ENCODE measurements at places on chromosomes 12 and 14.

DNA sequence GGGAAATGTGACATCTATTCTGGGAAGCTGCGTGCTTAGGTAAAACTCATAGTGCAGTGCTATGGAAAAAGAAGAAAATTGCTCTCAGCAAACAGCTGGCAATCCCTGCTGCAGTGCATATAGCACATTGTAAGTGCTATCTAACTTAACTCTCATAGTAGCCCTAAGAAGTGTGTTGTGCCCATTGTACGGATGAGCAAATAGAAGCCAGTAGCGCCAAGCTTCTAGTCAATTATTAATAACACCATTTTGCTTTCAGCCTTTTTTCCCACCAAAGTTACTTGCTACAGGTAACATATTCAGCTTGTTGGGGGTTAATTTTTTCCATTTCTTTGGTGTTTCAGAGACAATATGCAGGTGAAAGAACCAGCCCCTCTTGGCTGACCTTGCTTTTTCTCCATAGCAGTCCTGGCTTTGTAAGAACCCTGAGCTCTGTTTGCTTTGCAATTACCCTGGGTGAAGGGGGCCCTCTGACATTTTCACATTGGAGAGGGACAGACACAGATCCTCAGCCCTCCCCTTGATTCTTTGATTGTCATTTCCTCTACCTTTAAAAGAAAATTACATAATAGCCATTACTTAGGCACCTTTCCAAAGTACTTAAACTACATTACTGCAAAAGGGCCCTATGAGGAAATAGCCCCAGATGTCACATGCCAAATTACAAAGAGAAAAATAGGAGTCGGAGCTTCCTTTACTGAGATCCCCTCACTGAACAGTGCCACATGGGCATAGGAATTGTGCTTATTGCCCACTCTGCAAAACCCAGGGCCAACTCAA lies 576.2 kb upstream of the TBX3 start:
- DNase-seq, result no peak

DNA sequence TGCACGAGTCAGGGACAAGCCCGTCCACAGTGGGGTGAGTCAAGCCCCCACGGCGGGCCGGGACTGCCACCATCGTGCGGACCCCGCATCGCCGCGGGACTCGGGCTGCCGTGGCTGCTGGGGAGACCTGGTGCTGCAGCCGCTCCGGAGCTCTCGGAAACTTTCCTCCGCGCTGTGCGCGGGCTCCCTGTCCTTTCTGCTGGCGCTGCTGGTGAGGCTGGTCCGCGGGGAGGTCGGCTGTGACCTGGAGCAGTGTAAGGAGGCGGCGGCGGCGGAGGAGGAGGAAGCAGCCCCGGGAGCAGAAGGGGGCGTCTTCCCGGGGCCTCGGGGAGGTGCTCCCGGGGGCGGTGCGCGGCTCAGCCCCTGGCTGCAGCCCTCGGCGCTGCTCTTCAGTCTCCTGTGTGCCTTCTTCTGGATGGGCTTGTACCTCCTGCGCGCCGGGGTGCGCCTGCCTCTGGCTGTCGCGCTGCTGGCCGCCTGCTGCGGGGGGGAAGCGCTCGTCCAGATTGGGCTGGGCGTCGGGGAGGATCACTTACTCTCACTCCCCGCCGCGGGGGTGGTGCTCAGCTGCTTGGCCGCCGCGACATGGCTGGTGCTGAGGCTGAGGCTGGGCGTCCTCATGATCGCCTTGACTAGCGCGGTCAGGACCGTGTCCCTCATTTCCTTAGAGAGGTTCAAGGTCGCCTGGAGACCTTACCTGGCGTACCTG lies 1.1 kb downstream of the PDE3A start:
- peak; percentile 88 for DNase-seq

- no peak for DNase-seq
Measured at GRCh38 chr14:67853715-67854114, 34.1 kb downstream of the RAD51B start.

GRCh38 chr14:58740379-58740935 lies 102.7 kb downstream of the DACT1 start:
- peak; percentile 68 for DNase-seq

GRCh38 chr12:40031965-40032364 lies 73.9 kb downstream of the SLC2A13 start:
- DNase-seq, result no peak

GRCh38 chr12:114684870-114685273 lies 897 bp upstream of the TBX3 start:
- no peak for DNase-seq

DNA sequence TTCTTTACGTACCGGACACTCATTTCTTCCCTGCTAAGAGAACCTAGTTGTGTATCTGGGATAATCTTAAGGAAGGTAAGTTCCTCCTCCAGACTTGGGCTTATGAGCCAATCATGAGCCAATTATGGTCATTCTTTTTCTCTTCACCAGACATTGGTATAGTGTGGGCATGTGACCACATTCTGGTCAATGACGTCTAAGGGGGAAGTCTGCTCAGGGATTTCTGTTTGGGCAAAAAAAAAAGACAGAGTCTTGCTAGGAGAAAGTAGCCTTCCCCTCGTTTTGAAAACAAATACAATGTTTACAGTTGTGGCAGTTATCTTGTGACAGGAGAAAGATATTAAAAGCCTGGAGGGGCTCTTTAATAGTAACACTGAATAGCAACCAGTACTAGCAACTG lies 20.1 kb upstream of the PLXNC1 start:
- DNase-seq, result no peak

- no peak for DNase-seq
Measured at GRCh38 chr14:86310611-86311010, 780.7 kb downstream of the FLRT2 start.

DNA sequence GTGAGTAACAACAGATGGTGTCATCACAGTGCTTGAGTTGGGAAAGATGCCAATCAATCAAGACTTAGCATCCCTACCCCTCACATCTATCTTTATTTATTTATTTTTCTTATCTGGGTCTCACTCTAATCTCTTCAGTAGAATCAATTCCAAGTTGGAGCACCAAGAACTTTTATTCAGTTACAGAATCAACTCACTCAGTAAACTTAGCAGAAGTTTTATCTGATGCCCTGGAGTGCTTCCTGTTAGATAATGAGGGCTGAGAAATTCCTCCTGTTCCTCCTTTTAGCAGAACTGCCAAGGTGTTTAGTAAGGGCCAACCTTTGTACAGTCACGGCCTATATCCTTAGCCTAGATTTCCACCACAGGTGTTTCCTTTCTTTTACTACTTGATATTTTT lies 11.3 kb upstream of the SLC5A8 start:
- DNase-seq, result no peak

GRCh38 chr12:131867471-131867870 lies 27.0 kb upstream of the ULK1 start:
- no peak for DNase-seq

DNA sequence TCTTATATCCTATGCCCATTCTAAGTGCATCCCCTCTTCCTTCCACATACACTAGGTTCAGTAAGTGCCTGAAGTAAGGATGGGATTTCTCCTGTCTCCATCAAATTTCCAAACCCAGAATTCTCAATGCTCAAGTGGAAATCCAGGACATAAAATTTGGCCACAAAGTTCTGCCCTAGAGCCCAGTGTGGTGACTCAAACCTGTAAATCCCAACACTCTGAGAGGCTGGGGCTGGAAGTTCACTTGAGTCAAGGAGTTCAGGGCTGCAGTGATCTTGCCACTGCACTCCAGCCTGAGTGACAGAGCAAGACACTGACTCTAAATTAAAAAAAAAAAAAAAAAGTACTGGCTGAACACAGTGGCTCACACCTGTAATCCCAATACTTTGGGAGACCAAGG lies 4.5 kb upstream of the ARF3 start:
- DNase-seq, result no peak

DNA sequence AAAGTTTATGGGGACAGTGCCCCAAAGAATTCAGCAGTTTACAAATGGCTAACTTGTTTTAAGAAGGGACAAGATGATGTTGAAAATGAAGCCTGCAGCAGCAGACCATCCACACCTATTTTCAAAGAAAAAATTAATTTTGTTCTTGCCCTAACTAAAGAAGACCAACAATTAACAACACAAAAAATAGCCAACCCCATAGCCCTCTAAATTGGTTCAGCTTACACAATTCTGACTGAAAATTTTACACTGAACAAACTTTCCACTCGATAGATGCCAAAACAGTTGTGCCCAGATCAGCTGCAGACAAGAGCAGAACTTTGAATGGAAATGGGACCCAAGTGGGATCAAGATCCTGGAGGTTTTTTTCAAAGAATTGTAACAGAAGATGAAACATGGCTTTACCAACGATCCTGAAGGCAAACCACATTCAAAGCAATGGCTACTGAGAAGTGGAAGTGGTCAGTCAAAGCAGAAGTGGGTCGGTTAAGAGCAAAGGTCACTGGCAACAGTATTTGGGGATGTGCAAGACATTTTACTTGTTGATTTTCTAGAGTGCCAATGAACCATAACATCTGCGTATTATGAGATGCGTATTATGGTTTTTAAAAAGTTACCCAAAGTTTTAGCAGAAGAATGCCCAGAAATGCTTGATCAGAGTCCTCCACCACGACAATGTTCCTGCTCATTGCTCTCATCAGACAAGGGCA lies 30.0 kb downstream of the SLC39A9 start:
- DNase-seq, result no peak

GRCh38 chr14:68527329-68527851 lies 265.5 kb downstream of the ZFP36L1 start:
- no peak for DNase-seq

DNA sequence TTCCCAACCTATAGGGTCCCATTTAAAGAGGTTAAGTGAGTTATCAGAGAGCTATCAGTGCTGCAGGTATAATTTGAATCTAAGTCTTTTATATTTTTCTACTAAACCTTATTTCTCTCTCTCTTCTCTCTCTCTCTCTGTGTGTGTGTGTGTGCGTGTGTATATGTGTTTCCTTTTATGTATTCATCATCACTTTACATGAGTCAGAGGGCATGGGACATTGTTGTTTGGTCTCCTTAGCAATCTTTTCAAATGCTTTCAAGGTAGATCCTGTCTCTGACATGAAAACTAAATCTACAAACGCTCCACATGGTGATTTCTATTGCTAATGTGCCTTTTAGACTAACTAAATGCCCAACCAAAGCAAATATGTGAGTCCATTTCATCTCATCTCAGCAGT lies 459.7 kb downstream of the BTG1 start:
- no peak for DNase-seq

GRCh38 chr12:100020370-100020769 lies 35.6 kb upstream of the ANKS1B start:
- DNase-seq, result no peak

GRCh38 chr12:3559601-3560294 lies 68.7 kb downstream of the PRMT8 start:
- no peak for DNase-seq

GRCh38 chr12:96263449-96263902 lies 69.3 kb downstream of the ELK3 start:
- no peak for DNase-seq

- DNase-seq, result no peak
Measured at GRCh38 chr12:10505620-10506019, at the start of gene EIF2S3B. Gene EIF2S3B, plus strand, starts transcription at chr12:10505890. Its CDS starts 13 bp downstream, at chr12:10505903.

- DNase-seq, result no peak
Measured at GRCh38 chr12:4603946-4604345, 41.9 kb downstream of the DYRK4 start.

GRCh38 chr12:121575952-121576625 lies 4.7 kb downstream of the KDM2B start:
- DNase-seq, result peak; percentile 49
